ENCODE measurements at places on chromosomes 2 and 18. TPM values are rescaled to one million over a fixed set of nuclear protein-coding genes. Genes with fewer than 3 reads are reported as not detected.

DNA sequence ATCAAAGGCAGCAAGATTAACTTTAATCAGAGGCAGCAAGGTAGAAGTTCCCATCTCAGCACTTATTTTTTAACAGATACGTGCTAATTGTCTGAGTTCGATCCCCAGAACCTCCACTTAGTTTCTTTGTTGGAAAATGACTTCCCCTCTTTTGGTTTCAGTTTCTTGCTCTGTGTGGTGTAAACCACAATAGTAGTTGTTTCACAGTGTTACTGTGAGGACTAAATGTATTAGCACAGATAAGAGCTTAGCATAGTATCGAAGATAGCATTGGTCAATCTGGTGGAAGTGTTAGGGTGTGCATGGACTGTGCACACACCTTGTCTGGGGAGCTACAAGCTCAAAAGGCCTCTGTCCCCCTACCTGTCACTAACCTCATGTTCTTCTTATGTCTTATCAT is 988.3 kb upstream of the GYPC start:
- H3K4me3 ChIP-seq: no peak overlapping the region
- H3K27me3 ChIP-seq: no peaks in the 10 kb centered on the region
- no peak overlapping the region for H3K27ac ChIP-seq
- H3K4me1 ChIP-seq: no peaks in the 10 kb centered on the region
- DNase-seq: no peak
- no peaks in the 10 kb centered on the region for H3K36me3 ChIP-seq

The AQP12B gene
- total RNA-seq: not detected

The PKDCC gene
- total RNA-seq: not detected

- no peak overlapping the region for H3K4me3 ChIP-seq
- peaks cover 3% of the 10 kb centered on the region for H3K4me1 ChIP-seq
- 0 out of 2 replicates have a peak, but pooled peaks cover 4% of the 10 kb centered on the region for H3K36me3 ChIP-seq
- no peak overlapping the region for H3K27ac ChIP-seq
- no peak for DNase-seq
These were observed 24.6 kb upstream of the B3GNT7 start for GRCh38 chr2:231370749-231371429.

The DNAJC5G gene
- not detected for total RNA-seq

The HOXD1 gene
- not detected for total RNA-seq

The PCARE gene
- not detected for total RNA-seq

DNA sequence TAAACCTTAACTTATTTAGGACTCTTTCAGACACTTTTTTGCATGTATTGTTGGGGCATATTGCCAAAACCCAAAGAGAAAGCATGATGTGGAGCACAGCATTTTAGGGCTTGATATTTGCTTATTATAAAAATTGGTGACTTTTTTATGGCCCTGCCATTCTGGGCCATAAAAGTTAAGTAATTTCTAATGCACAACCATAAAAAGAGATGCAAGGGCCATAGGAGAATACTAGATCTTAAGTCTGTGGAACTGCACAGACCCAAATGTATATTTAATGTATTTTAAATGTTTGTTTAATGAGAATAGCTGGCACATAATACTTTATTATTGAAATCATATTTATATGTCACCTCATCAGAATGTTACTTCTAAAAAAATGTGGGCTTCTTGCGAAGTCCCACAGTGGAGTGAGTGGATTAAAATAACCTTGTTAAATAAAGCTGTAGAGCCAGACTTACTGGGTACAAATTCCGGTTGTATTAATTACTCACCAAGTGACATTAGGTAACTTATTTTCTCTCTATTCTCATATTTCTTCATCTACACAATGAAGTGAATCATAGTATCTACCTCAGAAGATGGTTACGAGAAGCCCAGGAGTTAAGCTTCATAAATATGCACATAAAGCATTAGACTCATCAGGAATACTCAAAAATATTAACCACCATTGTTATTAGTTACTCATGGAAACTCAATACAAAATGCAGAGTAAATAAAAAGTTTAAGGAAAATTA is 52.2 kb downstream of the HNMT start:
- no peak overlapping the region for H3K4me3 ChIP-seq
- no peaks in the 10 kb centered on the region for H3K36me3 ChIP-seq
- no peaks in the 10 kb centered on the region for H3K27me3 ChIP-seq

The RAB6C gene
- not detected for total RNA-seq

The GALNT3 gene
- 1.2 TPM for total RNA-seq

DNA sequence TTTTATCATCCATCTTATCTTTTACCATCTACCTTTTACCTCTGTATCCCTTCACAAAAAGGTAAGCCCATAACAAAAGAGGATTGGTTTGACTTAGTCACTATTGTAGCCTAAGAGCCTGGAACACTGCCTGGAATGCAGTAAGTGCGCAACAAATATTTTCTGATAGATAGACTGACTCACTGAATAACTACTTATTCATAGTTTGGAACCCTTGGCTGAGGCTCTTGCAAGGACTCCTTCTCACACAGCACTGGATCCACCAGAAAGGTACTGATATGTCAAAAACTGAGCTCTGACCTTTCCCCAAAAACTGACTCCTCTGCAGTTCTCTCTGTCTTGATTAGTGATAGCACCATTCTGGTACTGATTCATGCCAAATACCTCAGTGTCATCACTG is 426.7 kb downstream of the SETBP1 start:
- H3K27ac ChIP-seq: no peak overlapping the region
- H3K4me3 ChIP-seq: no peak overlapping the region
- peak; percentile 47 for DNase-seq
- H3K36me3 ChIP-seq: no peaks in the 10 kb centered on the region

- H3K27ac ChIP-seq: no peak overlapping the region
- H3K36me3 ChIP-seq: no peaks in the 10 kb centered on the region
- H3K4me3 ChIP-seq: no peak overlapping the region
- H3K4me1 ChIP-seq: no peaks in the 10 kb centered on the region
These were observed 45.3 kb downstream of the ADCYAP1 start for GRCh38 chr18:949724-950631.

The ALPG gene
- not detected for total RNA-seq

- no peaks in the 10 kb centered on the region for H3K4me1 ChIP-seq
- H3K27me3 ChIP-seq: peaks cover 1% of the 10 kb centered on the region
- no peak for DNase-seq
These were observed 92.4 kb downstream of the GBX2 start for GRCh38 chr2:236075802-236076201.

GRCh38 chr2:119432851-119433522 is 1.3 kb downstream of the TMEM37 start:
- no peak for DNase-seq
- H3K27ac ChIP-seq: no peak overlapping the region
- no peaks in the 10 kb centered on the region for H3K36me3 ChIP-seq
- H3K4me3 ChIP-seq: no peak overlapping the region
- H3K4me1 ChIP-seq: no peaks in the 10 kb centered on the region

DNA sequence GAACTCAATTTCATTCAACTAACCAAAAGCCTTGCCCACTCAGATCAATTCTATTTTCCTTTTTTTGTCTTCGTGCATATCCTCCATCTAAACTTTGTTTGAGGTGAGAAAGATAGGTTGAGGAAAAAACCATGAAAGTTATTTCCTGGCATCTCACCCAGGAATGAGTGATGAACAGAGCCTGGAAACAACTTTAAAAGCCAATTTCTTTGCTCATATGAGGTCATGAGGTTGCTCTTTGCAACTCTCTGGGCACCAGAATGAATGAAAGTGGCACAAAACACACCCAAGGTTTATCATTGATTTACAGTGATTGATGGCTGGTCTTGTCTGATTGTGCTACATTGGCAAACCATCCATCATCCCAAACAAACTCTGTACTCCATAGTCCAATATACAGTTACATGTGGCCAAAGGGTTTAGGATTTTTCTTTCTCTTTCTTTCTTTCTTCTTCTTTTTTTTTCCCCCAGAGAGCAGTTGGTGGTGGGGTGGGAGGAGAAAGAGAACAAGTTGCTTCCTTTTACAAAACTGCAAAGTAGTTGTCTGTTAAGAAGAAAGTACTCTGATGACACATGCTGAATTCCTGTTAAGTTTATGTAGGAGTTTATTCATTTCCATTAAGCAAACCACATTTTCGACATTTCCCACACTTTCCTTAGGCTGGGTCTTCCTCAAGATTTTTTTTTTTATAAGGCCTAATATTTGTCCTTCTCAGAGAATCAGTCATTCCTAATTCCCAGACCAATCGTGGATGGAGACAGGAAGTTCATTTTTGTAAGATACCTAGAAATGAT is 575.9 kb upstream of the ZEB2 start:
- H3K27ac ChIP-seq: peak overlapping the region; percentile 92
- H3K36me3 ChIP-seq: peaks cover 6% of the 10 kb centered on the region
- peak overlapping the region; percentile 25 for H3K4me3 ChIP-seq

The CXCR1 gene
- total RNA-seq: not detected

DNA sequence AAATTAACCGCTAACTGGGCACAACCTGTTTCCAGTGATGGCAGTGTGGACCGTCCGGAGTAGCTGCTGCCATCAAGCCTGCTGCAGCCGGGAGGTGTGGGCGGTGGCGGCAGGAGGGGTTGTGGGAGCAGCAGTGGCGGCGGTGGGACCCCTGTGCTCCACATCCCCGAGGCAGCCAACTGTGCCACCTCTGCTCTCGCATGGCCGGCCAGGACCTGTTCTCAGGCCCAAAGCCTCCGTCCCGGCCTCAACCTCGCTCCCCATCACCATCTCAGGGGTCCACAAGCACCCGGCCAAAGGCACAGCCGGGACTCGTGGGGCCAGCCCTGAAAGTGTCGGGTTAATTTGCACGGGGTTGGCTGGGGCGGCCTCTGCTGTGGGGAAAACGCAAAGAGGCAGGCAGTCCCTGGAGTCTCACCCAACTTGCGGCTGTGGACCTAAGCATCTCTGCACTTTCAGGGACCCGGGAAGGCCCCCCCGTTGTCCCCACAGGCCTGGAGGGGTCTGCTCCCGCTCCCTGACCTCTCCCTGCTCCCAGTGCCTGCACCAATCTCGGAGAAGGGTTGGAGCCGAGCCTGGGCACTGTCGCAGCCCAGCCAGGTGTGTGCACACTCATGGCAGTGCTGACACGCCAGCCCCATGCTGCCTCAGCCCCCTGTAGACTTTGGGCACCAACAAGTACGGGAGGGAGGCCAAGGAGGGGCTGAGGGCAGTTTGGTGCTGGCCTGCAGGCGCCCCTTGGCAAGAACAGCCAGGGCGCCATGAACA is 44.4 kb upstream of the PEX13 start:
- no peak overlapping the region for H3K27ac ChIP-seq
- peaks cover 8% of the 10 kb centered on the region for H3K4me1 ChIP-seq
- H3K4me3 ChIP-seq: no peak overlapping the region
- DNase-seq: no peak

The ERCC3 gene
- 40.4 TPM for total RNA-seq

GRCh38 chr18:75215663-75216062 is 5.1 kb downstream of the TSHZ1 start:
- H3K36me3 ChIP-seq: peaks cover 10% of the 10 kb centered on the region
- H3K27me3 ChIP-seq: no peaks in the 10 kb centered on the region
- DNase-seq: no peak
- peak overlapping the region; percentile 65 for H3K4me3 ChIP-seq
- peaks cover 85% of the 10 kb centered on the region for H3K4me1 ChIP-seq

The LINC00305 gene
- total RNA-seq: not detected

DNA sequence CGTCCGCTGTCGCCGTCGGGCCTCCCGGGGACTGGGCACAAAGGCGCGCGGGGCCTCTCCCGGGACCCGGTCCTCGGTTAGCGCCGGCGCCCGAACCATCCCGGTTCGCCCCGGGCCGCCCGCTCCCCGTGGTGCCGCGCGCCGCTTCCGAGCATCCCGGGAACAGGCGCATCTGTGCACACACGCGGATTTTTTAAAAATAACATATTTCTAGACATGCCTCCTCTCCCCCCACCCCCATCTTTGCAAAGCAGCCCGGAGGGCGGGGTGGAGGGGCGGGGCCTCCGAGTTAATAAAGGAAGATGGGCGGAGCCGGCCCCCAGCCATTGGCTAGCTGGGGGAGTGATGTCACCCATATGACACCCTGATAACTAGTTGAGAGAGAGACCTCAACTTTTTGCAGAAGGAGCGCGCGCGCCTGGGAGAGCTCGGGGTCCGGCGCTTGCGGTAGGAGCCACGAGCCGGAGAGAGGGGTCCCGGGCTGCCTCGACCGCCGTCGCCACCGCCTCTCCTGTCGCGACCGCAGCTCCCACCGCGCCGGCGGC is at the start of gene SOX11:
Gene SOX11, plus strand, starts transcription at position 400 of the 545 bp plus-strand sequence. CDS start 338 bp downstream, outside the sequence.
- no peak within 1 kb of the TSS for H3K27ac ChIP-seq
- no peak for DNase-seq
- H3K36me3 ChIP-seq: peaks cover 5% of the 10 kb centered on the region
- no peak within 1 kb of the TSS for H3K4me3 ChIP-seq

The CELF4 gene
- total RNA-seq: not detected

DNA sequence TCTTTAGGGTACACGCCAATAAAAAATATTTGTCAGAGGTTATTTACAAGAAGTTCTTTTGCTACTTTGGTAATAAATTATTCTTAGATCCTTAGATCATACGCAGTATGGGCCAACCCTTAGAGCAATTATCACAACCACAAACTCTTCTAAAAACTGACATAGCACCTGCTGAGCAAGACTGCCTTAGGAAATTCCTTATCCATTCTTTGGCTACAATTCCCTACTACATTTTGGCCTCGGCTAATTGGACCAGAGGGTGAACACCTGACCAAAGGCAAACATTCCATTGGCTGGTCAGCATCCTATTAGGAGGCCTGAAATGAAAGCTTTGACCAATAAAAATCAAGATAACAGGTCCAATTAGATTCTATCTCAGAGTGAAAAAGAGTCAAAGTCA is 147.6 kb upstream of the CCDC68 start:
- peaks cover 6% of the 10 kb centered on the region for H3K4me1 ChIP-seq
- H3K27ac ChIP-seq: no peak overlapping the region
- peaks cover 11% of the 10 kb centered on the region for H3K27me3 ChIP-seq

The GPR75 gene
- 1.3 TPM for total RNA-seq

The NEB gene
- not detected for total RNA-seq

The OXER1 gene
- total RNA-seq: not detected

DNA sequence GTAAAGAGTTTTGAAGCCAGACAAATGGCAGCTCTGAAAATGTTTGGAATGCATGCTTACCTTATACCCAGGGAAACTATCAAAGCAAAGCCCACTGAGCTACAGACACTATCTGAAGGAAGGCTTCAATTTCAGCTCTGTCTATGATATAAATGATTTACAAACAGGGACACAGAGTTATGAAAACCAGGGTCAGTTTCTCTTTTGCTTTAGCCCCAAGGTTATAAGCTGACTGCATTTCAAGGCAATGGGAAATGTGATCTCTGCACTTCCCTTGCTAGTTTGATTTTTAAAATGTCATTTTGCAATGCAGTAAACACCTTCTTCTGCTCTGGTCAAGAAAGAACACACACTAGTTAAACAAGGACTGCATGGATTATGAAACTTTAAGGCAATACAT is 65.2 kb upstream of the CCDC195 start:
- peaks cover 3% of the 10 kb centered on the region for H3K27me3 ChIP-seq
- H3K36me3 ChIP-seq: peaks cover 28% of the 10 kb centered on the region
- H3K4me1 ChIP-seq: peaks cover 23% of the 10 kb centered on the region
- no peak for DNase-seq

The FAP gene
- total RNA-seq: 67.1 TPM

All from HFFc6 (cell line).